ENCODE measurements at places on chromosomes 2 and 18. TPM values are rescaled to one million over a fixed set of nuclear protein-coding genes. Genes with fewer than 3 reads are reported as not detected.

- no peak overlapping the region for H3K27ac ChIP-seq
- peaks cover 9% of the 10 kb centered on the region for H3K4me1 ChIP-seq
- no peak overlapping the region for H3K4me3 ChIP-seq
- no peaks in the 10 kb centered on the region for H3K36me3 ChIP-seq
- no peak for DNase-seq
Observed at GRCh38 chr2:10272464-10272863, 30.2 kb upstream of the HPCAL1 start.

DNA sequence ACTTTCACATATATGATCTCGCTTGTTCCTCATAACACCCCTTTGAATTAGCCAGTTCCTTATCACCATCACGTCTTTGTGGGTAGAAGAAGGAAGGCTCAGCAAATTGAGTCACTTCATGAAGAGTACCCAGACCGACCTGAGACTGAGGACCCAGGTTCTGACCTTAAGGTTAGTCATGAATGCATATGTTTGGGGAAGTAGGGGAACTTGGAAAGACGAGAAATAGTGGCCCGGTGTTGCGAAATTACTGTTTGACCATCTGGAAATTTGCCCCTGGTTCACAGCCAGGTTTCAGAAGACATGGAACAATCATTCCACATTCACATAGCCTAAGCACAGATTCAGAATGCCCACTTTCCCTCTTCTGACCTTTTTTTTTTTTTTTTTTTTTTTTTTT is 59.8 kb downstream of the MEIS1 start:
- no peak for DNase-seq
- no peak overlapping the region for H3K4me3 ChIP-seq
- H3K36me3 ChIP-seq, result no peaks in the 10 kb centered on the region
- peaks cover 6% of the 10 kb centered on the region for H3K27me3 ChIP-seq
- H3K4me1 ChIP-seq, result no peaks in the 10 kb centered on the region
- no peak overlapping the region for H3K27ac ChIP-seq

GRCh38 chr2:205358351-205358815 is 323.9 kb upstream of the NRP2 start:
- H3K4me3 ChIP-seq, result no peak overlapping the region
- no peak overlapping the region for H3K27ac ChIP-seq
- DNase-seq, result no peak
- H3K27me3 ChIP-seq, result no peaks in the 10 kb centered on the region
- H3K36me3 ChIP-seq, result no peaks in the 10 kb centered on the region

Gene LYPD1
- not detected for total RNA-seq

Gene TFPI
- 1.9 TPM for total RNA-seq

Gene IL1R1
- total RNA-seq, result 0.19 TPM

Gene LRRTM4
- not detected for total RNA-seq

Measured in natural killer cell treated with Interleukin-12 subunit alpha and Interleukin-12 subunit beta and Interleukin-15 and Interleukin-18, amount 100 ng/mL, for 72 hours (primary cell).